ENCODE measurements at places on chromosomes 6 and 20.
A peak's percentile ranks its signal among the peaks of the same experiment; 100 is the strongest.

DNA sequence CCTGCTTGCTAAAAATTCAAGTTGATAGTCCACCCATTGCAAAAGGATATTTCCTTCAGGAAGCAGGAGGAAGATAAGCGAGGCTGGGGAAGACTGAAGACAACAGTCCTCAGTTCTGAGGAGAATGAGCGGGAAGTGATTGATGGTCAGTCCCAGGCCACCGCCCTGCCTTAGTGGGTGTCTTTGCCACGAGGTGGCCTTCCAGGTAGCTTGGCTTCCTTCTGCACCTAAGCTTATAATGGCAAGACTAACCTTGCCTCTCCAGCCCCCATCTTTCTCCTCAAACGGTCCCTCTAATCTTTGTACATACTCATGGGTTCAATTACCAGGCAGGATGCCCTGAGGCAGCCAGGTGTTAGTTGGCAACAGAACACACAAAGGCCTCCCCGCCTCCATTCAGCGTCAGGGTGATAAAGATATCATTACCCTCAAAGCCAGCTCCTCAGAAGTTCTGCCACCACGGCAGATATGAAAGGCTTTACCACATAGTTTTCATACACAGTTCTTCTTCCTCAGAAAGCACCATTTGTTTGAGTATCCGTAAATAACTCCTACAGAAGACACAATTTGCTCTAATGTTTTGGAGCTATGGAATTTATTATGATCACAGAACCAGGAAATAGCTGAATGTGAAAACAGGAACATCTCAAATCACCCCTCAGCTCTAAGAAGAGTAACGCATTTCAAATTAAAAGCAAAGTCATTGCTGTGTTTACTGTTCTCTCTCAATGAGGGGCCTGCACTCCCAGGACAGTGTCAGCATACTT lies 249.4 kb downstream of the ATXN1 start:
- peak; percentile 13 for DNase-seq

DNA sequence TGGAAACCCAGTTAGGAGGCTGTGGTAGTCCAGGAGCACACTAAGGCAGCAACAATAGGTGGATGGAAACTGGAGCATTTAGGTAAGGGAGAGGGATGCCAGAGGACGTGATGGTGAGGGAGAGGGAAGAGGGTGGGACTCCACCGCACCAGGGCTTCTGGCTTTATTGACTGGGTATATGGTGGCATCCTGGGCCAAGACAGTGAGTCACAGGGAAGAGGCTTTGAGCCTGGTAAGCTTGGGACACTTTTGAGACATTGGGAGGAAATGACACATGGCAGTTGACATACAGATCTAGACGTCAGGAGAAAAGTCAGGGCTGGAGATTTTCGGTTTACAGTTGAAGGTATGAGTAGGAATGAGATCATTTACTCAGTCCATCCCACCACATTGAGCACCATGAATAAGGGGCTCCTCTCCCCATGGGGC lies 14.9 kb downstream of the NT5E start:
- no peak for DNase-seq

DNA sequence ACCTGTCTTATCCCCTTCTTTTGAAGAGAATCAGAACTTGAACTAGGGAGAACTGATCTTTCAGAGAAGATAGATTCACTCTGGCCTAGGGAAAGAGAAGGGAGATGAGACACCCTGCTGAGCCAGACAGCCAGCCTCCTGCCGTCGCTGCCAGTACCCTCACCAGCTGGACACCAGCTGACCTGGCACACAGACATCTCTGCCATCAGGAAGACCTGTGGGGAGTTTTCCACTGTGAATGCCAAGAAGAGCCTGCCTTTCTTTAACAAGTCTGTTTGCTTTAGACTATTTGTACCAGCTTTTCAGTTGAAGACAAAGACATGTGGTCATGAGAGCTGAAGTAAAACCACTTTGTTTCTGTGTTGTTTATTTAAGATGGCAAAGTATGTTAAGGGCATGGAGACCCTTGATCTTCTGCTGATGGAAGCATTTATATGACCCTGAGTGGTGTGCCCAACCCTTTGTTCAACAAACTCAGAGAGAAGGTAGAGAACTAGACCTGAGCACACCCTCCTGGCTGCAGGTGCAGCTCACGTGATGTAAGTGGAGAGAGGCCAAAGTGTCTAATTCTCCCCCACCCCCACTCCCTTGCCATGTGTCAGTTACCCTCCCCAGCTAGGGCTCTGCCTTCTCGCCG lies 82.3 kb upstream of the SLC24A3 start:
- DNase-seq, result no peak

GRCh38 chr6:4687989-4688947 lies 87.9 kb upstream of the CDYL start:
- no peak for DNase-seq

GRCh38 chr6:169498916-169499513 lies 202.8 kb downstream of the WDR27 start:
- no peak for DNase-seq

GRCh38 chr20:23334111-23334510 lies 16.5 kb upstream of the NXT1 start:
- DNase-seq, result no peak

- DNase-seq, result no peak
Measured at GRCh38 chr6:17289630-17290061, 8.5 kb downstream of the RBM24 start.

DNA sequence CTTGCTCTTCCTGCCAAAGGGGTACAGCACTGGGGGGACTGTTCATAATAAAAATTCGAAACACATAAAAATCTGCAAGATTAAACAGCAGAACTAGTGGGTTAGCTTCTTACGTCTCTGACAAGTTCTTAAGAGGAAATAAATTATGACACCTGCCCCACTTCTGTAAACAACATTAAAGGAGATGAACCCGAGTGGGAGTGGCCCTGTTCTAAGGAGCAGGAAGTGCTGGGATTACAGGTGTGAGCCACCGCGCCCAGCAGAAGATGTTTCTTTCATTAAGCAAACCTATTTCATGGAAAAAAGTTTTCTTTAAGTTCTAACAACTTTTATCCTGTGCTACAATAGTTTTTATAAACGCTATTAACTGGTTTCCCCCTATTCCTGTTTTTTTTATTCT lies 24.6 kb downstream of the USP45 start:
- no peak for DNase-seq

- DNase-seq, result no peak
Measured at GRCh38 chr20:3777381-3777715, 3.9 kb downstream of the SPEF1 start.

GRCh38 chr6:47264775-47265184 lies 44.9 kb downstream of the TNFRSF21 start:
- no peak for DNase-seq

DNA sequence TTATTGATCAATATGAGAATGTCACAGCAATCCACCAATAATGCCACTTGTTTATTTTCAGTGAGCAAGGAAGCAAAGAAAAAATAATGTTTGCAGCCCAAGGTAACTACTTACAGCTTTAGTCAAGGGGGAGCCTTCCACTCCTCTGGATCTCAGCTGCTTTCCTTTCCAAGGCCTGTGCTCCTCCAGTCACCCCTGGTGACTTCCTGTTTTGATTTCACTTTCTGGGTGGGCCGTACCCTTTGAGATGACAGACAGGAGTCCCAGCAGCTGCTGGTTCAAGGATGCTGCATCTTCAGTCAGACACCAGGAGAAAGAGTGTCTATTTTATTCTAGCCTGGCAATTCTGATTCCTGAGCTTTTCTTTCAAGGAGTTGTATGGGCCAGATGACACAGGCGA lies 5.6 kb upstream of the VNN2 start:
- no peak for DNase-seq

GRCh38 chr20:59023616-59024015 lies 4.4 kb downstream of the TUBB1 start:
- no peak for DNase-seq

GRCh38 chr6:163136681-163137397 lies 277.7 kb upstream of the QKI start:
- DNase-seq, result no peak

DNA sequence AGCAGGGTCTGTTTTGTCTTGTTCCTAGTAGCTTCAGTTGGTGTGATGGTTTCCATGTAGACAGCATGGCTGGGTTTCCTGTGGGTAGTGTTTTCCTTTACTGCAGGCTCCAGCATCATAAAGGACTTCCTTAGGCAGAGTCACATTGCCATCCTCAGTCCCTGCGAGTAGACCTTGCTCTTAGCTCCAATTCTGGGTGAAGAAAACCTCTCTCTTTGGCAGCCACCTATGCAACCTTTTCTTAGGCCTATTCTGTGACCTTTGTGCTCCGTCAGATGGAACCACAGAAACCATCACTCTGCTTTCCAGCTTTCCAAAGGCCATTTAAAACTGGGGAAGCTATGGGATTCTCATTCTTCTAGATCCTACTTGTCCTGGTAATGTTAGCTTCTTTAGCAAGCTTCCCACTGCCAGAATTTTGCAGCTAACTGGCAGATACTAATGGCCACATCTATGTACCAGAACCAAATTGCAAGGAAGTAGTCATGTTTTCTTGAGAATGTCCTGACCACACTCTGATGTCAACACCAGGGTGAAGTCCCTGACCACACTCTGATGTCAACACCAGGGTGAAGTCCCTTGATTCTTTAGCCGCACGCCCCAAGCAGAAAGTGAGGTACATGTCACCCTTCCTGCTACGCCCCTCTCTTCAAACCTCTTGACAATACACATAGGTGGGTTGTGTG lies 646.6 kb upstream of the HS3ST5 start:
- DNase-seq, result no peak

GRCh38 chr6:96276305-96276704 lies 245.3 kb upstream of the UFL1 start:
- no peak for DNase-seq

DNA sequence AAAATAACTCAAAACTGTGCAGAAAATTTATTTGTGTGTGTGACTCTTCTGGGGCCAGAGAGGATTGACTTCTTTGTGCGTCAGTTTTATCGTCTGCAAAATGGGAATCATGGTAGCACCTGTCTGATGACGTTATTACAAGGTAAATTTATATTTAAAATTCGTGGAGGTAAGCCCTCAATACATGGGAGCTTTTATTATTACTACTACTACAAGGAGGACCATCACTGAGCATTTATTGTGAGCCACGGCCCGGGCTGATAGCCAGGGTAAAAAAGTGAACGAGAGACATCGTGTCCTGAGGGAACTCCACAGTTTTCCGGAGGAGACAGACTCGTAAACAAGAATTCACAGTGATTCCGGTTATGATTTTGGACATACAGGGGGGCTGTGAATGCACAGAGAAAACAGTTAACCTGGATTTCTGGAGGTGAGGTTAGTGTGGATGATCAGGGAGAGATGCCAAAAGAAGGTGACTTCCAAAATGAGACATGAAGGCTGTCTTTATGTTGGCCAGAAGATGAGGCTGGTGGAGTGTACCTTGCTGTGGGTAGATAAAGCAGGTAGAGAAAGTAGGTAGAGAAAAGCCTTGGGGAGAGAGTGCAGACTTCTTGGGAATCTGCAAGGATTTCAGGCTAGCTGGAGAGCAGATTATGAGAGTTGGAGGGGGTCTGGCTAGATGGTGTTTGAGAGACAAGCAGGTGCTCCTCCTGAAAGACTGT lies 10.6 kb upstream of the SERINC3 start:
- no peak for DNase-seq

DNA sequence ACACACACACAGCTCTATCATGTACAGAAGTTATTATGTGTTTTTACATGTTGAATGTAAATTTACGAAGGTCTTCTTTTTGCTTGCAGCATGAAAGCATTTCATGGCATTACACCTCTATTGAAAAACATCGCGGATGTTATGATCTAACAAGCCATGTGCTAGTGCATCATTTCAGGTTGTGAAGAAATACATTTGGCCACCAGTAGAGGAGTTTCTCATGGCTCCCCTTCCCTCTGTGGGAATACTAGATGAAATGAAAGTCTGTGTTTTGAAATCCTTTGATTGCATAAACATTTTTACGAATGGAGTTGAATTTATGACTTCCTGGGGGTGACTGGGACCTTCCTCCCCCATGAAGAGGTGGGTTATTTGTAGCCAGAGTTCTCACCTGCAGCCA lies 17.7 kb downstream of the MAS1 start:
- DNase-seq, result no peak

GRCh38 chr6:87484491-87484890 lies 11.7 kb downstream of the SLC35A1 start:
- DNase-seq, result no peak

DNA sequence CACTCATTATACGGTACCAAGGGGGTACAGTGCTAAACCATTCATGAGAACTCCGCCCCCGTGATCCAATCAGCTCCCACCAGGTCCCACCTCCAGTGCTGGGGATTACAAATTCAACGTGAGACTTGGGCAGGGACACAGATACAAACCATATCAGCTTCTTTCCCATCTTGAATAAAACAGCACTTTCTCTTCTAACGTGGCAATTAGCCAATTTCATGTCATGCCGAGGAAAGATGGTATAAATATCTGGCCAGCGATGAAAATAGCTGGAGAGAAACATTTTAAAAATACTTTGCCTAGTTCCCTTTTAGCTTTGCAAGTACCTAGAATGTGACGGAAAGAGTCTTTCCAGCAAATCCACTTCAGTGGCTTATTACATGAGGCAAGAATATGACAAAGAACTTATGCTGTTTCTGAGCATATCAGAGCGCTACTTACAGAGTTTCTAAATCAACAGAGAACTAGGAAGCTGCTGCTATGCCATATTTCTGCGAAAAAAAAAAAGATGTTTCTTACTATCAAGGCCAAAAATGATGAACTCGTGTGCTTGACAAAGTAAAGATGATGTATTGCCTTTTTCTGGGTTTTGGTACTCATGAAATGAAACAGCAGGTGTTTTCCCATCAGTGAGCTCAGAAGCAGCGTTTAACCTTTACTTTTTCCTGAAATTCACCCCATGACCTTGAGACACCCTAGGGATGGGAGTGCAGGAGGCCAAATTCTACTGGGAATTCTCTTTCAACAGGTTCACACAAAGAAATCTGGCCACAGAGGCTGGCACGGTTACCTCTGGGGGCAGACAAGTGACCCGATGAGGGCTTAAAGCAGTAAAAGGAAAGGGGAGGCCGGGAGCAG lies 37.9 kb downstream of the AGPAT4 start:
- DNase-seq, result no peak

- no peak for DNase-seq
Measured at GRCh38 chr6:12592634-12593033, 123.9 kb upstream of the PHACTR1 start.

GRCh38 chr20:61658563-61658962 lies 406.5 kb downstream of the CDH4 start:
- DNase-seq, result no peak

DNA sequence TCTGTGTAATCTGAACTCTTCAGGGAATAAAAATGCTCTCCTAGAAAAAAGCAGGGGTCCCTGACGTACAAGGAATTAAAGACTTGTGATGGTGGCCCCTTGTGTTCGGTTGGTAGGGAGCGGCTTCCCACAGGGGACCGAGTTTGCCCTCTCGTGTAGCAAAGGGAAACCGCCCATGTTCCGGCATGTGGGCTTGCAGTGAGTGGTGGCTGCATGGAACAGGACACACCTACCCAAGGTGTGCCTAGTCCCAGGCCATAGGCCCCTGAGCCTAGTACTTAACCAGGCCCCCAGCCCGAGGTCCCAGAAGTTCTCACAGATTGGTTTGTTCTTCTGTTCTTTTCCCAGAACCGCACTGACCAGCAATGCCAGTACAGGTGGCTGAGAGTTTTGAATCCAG lies 15.5 kb downstream of the MYBL2 start:
- DNase-seq, result no peak

GRCh38 chr6:43506171-43506570 lies 4.0 kb downstream of the LRRC73 start:
- DNase-seq, result no peak

GRCh38 chr6:53014744-53015143 lies 19.7 kb upstream of the GSTA4 start:
- no peak for DNase-seq

GRCh38 chr20:63787302-63787701 lies 43.8 kb downstream of the ZBTB46 start:
- DNase-seq, result no peak
